ENCODE measurements at places on chromosomes 1 and 21. TPM values are rescaled to one million over a fixed set of nuclear protein-coding genes. Genes with fewer than 3 reads are reported as not detected.

MMP23B gene
- total RNA-seq = 71.3 TPM

CELA2A gene
- not detected for total RNA-seq

NCMAP gene
- not detected for total RNA-seq

DNA sequence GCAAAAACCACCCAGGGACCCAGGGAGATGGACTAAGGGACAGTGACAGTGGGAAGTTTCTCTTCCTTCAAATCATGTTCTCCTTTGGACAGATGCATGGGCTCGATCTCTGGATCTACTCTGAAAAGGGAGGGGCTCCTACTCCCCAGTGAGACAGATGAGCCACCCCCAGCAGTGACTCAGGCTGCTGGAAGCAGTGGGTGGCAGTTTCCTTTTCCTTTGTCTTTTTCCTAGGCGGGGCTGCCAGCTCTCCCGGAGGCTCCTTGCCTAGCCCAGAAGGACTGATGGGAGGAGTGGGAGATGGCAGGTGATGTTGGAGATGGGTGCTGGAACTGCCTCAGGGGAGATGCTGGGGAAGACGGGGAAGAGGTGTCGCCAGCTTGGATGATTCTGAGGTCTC lies 41.0 kb upstream of the IGSF21 start:
- no peaks in the 10 kb centered on the region for H3K36me3 ChIP-seq
- no peaks in the 10 kb centered on the region for H3K27me3 ChIP-seq
- no peaks in the 10 kb centered on the region for H3K4me1 ChIP-seq
- DNase-seq = no peak

- H3K36me3 ChIP-seq = peaks cover 1% of the 10 kb centered on the region
- H3K27me3 ChIP-seq = no peaks in the 10 kb centered on the region
- H3K4me1 ChIP-seq = peaks cover 5% of the 10 kb centered on the region
- H3K27ac ChIP-seq = no peak overlapping the region
- peak; percentile 47 for DNase-seq
Measured at GRCh38 chr1:54610048-54610447, 13.3 kb downstream of the FAM151A start.

- no peak for DNase-seq
- H3K4me3 ChIP-seq = peak overlapping the region; percentile 77
- H3K36me3 ChIP-seq = peaks cover 2% of the 10 kb centered on the region
- no peak overlapping the region for H3K27ac ChIP-seq
- peaks cover 8% of the 10 kb centered on the region for H3K4me1 ChIP-seq
Measured at GRCh38 chr1:40532844-40533424, 1.5 kb downstream of the ZNF684 start.

GRCh38 chr1:1272341-1273208 lies 1.1 kb downstream of the UBE2J2 start:
- peak overlapping the region; percentile 98 for H3K4me3 ChIP-seq
- H3K4me1 ChIP-seq = peaks cover 39% of the 10 kb centered on the region
- no peaks in the 10 kb centered on the region for H3K27me3 ChIP-seq
- no peak overlapping the region for H3K27ac ChIP-seq

DNA sequence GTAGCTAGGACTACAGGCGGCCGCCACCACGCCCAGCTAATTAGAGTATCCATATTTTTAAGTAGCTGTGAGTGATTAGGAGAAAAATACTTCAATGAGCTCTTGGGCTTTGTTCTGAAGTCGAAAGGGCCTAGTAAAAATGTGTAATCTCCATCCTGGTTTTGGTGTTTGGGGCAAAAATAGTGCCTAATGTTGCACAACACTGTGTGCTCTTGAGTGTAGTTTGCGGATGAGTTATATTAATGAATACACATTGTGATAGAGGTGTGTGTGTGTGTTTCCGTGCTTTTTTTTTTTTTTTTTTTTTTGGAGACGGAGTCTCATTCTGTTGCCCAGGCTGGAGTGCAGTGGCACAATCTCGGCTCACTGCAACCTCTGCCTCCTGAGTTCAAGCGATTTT lies 6.3 kb upstream of the ARID1A start:
- H3K4me3 ChIP-seq = no peak overlapping the region
- H3K36me3 ChIP-seq = no peaks in the 10 kb centered on the region
- no peaks in the 10 kb centered on the region for H3K27me3 ChIP-seq
- no peak overlapping the region for H3K27ac ChIP-seq
- DNase-seq = no peak

All from ascending aorta (tissue), 2 donors.